Cardiac septum (tissue), 1 donor: ENCODE measurements at places on chromosomes 12 and 14. TPM values are rescaled to one million over a fixed set of nuclear protein-coding genes. Genes with fewer than 3 reads are reported as not detected.

Gene PTGDR
- 0.51 TPM for total RNA-seq

- DNase-seq: no peak
These were observed 98.9 kb downstream of the GPHN start for GRCh38 chr14:66606826-66607225.

Gene RBP5
- total RNA-seq: 0.62 TPM

GRCh38 chr12:93442411-93443340 lies 929 bp upstream of the UBE2N start:
- no peak for DNase-seq

Gene HOXC5
- not detected for total RNA-seq

GRCh38 chr12:38151991-38152700 lies 164.4 kb upstream of the ALG10B start:
- DNase-seq: no peak

Gene FKBP4
- total RNA-seq: 36.5 TPM

Gene CSRP2
- 15.7 TPM for total RNA-seq

- DNase-seq: no peak
These were observed 50.2 kb downstream of the SLC8B1 start for GRCh38 chr12:113284751-113285150.

Gene KIF5A
- 0.22 TPM for total RNA-seq

DNA sequence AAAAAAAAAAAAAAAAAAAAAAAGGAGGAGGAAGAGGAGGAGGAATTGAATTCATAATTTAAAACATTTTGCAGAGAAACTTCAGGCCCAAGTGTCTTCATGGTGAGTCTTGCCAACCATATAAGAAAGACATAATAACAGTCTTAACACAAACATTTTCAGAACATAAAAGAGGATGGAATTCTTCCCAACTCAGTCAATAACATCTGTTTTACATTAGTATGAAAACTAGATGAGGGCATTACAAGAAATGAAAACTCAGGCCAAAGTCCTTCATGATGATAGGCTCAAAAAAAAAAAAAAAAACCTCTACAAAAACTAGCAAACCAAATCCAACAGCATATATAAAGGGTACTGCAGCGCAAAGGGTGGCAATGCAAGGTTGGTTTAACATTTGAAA lies 151.6 kb downstream of the FOXA1 start:
- no peak for DNase-seq

DNA sequence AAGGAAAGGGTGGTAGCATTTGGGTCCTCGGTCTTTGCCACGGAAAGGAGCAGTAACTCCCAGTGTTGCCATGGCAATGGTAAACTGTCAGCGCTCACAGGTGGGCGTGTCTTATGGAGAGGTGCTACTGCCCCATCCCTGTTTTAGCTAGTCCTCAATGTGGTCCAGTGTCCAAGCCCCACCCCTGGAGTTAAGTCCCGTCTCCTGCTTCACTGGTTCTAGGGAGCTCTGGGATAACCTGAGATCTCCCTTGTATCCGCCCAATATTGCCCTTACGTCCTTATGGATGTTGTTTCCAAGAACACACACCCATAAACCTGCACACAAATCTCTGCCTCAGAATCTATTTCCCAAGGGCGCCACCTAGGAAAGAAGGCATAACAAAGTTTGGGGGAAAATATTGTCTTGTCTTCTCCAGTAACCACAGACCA lies 64.2 kb downstream of the SPRING1 start:
- DNase-seq: no peak

- DNase-seq: no peak
These were observed 60.5 kb downstream of the PTPRQ start for GRCh38 chr12:80504389-80505163.

DNA sequence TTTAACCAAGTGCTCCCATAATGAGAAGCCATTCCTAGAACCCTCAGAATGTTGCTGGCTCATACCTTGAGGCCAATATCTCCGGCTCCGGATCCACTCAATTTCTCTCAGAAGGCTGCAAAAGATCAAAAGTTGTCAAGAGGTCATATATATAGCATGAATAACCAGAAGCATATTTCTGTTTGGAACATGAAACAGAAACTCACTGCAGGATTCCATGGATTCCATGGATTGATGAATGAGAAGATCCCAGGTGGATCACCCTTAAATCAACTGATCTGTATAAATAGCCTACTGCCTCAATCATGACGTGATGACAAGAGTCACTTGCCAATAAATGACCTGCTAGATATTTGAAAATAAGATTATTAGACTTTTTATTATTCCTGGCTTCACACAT lies 3.3 kb upstream of the NT5DC3 start:
- DNase-seq: no peak

DNA sequence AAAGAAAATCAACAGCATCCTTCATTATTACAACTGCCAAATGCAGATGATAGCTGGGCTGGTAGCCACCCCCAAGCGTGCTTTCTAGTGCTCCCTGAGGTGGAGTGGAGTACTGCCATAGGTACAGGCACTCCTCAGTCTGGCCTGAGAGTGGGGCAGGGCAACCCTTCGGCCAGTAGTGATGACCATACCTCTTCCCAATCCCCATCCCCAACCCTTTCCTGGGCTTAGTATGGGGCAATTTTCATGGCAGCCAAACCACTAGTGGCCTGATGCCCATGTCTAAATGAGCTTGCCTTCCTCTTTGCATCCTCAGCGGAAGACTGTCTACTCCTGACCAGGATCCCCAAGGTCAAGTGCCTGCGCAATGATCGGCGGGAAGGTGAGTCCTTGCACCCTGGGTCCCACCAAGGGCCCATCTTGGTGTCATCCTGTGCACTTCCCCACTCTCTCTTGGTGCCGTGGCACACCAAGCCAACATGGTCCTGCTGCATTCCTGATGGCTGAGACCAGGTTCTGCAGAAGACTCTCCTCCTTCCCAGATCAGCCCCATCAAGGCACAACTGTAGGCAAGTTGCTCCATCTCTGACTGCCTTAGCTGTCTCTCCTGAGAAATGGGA lies 65.8 kb downstream of the GALNT16 start:
- peak; percentile 63 for DNase-seq

- peak; percentile 67 for DNase-seq
These were observed 140.5 kb upstream of the FKBP4 start for GRCh38 chr12:2654311-2654710.

DNA sequence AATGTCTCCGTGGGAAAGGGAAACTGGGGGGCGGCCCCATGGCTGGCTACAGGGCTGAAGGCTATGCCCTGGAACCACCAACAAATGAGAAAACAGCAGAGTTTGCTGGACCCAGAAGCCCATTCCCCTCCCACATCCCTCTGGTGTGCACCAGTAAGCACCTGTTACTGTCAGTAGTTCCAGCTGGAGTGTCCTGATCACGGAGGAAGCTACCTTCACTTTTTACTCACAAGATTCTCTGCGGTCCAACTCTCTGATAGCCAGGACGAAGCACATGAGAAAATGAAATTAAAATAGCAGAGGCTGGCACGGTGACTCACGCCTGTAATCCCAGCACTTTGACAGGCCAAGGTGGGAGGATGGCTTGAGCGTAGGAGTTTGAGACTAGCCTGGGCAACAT lies 22.7 kb upstream of the MEG3 start:
- DNase-seq: no peak

Gene OR6J1
- not detected for total RNA-seq

DNA sequence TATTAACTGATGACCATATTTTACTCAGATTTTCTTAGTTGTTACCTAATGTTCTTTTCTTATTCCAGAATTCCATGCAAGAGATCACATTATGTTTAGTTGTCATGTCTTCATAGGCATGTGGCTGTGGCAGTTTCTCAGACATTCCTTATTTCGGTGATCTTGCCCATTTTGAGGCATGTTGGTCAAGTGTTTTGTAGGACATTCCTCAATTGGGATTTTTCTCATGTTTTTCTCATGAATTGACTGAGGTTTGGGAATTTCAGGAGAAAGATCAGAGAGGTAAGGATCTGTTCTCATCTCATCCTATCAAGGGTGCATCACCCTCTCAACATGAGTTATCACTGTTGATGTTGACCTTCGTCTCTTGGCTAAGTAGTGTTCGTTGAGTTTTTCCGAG lies 81.3 kb downstream of the CHST11 start:
- DNase-seq: no peak

Gene MYBPC1
- 3.1 TPM for total RNA-seq

GRCh38 chr12:4956054-4956453 lies 46.3 kb downstream of the KCNA1 start:
- no peak for DNase-seq

- DNase-seq: no peak
These were observed 68.4 kb downstream of the PPM1H start for GRCh38 chr12:62866451-62867082.

Gene KHNYN
- 23.5 TPM for total RNA-seq

Gene PGF
- 9.4 TPM for total RNA-seq

DNA sequence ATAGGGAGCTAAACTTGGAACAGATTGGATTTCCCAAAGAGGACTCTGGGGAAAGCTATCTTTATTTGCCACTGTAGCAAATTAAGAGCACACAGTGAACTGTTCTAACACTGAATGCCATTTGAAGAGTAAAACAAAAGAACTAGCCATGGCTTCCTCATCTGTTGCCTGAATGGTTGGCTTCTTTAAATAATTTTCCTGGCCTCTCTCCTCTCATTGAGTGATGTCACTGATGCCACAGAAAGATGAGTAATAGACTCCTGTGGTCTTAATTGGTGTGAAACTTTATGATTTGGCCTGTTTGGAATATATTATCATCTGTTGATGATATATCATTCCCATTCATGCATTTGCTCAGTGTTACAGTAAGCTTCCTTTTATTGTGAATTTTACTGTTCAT lies 42.5 kb downstream of the WDR20 start:
- no peak for DNase-seq

GRCh38 chr12:62533755-62534107 lies 67.1 kb downstream of the MON2 start:
- no peak for DNase-seq

Gene PPP4R4
- 0.30 TPM for total RNA-seq

Gene NYNRIN
- 5.0 TPM for total RNA-seq

Gene HVCN1
- 3.5 TPM for total RNA-seq

Gene KLRG1
- 3.1 TPM for total RNA-seq

Gene IRAK3
- 3.2 TPM for total RNA-seq

- DNase-seq: no peak
These were observed 39.9 kb downstream of the LTBP2 start for GRCh38 chr14:74571901-74572725.

DNA sequence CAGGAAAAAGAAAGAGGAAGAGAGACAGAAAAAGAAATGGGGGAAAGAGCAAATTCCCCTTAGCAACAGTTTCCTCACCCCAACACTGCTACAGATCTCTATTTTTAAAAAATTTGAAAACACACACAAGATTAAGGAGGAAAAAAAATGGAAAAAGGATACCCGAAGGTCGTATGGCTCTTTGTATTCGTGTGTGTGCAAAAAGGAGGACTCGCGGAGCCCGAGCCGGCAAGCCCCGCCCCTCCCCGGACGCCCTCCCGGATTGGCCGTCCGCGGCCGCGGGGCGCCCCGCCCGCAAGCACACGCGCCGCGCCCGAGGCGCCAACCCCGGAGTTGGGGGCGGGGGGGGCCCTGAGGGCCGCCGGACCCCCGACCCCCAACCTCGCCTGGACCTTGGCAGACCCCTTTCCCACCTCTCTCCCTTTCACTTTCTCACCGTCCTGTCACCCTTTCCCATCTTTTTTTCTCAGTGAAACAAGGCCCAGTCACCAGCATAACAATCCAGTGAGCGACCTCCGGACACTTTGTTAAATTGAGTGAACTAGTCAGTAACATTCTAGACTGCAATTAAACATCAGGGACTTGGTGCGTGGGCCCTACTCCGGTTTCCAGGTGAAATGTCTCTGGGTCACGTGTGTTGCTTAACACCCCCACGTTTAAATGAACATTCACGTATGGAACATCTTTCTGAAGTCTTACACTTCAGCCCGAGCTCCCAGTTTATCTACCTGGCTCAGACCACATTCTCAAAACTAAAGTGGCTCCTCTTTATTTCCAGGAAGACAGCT lies at the start of gene C14orf93:
TSS of gene C14orf93 (minus strand) at position 205 of the 788 bp plus-strand sequence. CDS start 11,120 bp downstream, outside the sequence.
- peak; percentile 89 for DNase-seq

GRCh38 chr12:50947933-50948626 lies 4.3 kb upstream of the HIGD1C start:
- no peak for DNase-seq

GRCh38 chr14:76770521-76771436 lies 9.5 kb downstream of the VASH1 start:
- peak; percentile 54 for DNase-seq
